Breast epithelium (tissue), 4 donors: ENCODE measurements at places on chromosomes 4 and X. TPM values are rescaled to one million over a fixed set of nuclear protein-coding genes. Genes with fewer than 3 reads are reported as not detected.

- no peak overlapping the region for H3K4me3 ChIP-seq
- DNase-seq: no peak
Measured at GRCh38 chr4:57059890-57060716, 50.1 kb downstream of the IGFBP7 start.

DNA sequence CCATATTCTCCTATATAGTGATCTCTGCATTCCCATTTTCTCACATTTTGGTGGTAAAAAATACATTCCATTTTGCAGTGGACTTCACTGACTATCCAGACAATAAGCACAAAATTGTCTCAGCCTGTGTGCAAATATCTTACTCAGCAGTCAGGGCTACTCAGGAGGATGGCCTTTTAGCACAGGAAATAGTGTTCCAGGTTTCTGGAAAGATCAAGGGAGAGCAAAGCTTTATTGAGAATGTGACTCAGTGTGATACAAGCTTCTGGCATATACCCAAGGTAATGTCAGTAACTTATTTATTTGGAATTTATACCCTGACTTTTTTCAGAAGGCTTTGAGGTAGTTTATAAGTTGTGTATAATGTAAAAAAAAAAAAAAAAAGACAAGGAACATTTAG lies 233.4 kb downstream of the TEX13A start:
- no peak overlapping the region for H3K27ac ChIP-seq
- no peaks in the 10 kb centered on the region for H3K36me3 ChIP-seq
- H3K27me3 ChIP-seq: no peaks in the 10 kb centered on the region

- no peaks in the 10 kb centered on the region for H3K27me3 ChIP-seq
- no peaks in the 10 kb centered on the region for H3K36me3 ChIP-seq
- no peak overlapping the region for H3K4me3 ChIP-seq
- no peaks in the 10 kb centered on the region for H3K4me1 ChIP-seq
- no peak for DNase-seq
Measured at GRCh38 chr4:25859429-25860148, 3.2 kb downstream of the SEL1L3 start.

- peak overlapping the region; percentile 87 for H3K27ac ChIP-seq
- no peak for DNase-seq
- H3K4me1 ChIP-seq: no peaks in the 10 kb centered on the region
- no peaks in the 10 kb centered on the region for H3K27me3 ChIP-seq
Measured at GRCh38 chr4:113979905-113980615, 613 bp upstream of the ARSJ start.

ERVMER34-1 gene
- total RNA-seq: 2.8 TPM
